Activated naive CD8-positive, alpha-beta T cell treated with anti-CD3 and anti-CD28 coated beads, Interleukin-2, amount 50 U/mL, for 24 hours (primary cell): ENCODE measurements at places on chromosomes 2 and 18.

GRCh38 chr2:71474116-71474743 is 20.9 kb downstream of the DYSF start:
- H3K4me1 ChIP-seq, result no peaks in the 10 kb centered on the region
- H3K36me3 ChIP-seq, result no peaks in the 10 kb centered on the region
- no peak overlapping the region for H3K4me3 ChIP-seq
- H3K27ac ChIP-seq, result no peak overlapping the region

- H3K27me3 ChIP-seq, result peaks cover 7% of the 10 kb centered on the region
- H3K4me3 ChIP-seq, result no peak overlapping the region
- DNase-seq, result no peak
- no peak overlapping the region for H3K27ac ChIP-seq
- H3K4me1 ChIP-seq, result peaks cover 12% of the 10 kb centered on the region
- no peaks in the 10 kb centered on the region for H3K36me3 ChIP-seq
These were observed 30.1 kb downstream of the HRH4 start for GRCh38 chr18:24490539-24490938.

DNA sequence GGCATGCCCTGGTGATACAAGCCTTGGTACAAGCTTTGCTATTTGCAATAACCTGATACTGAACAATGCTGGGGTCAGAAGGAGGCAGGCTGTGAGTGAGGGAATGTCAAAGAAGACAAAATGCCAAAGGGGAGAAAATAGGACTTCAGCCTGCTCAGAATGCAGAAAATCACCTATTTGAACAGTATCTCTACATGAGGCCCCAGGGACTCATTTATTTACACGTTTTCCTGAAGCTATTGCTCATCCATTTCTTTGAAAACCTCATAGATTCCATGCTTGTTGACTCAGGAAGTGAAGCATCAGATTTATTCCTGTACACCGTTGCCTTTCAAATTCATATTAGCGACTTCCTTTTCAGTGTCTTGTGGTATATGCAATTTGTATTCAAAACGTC is 69.4 kb upstream of the CBLN2 start:
- H3K27ac ChIP-seq, result no peak overlapping the region
- no peaks in the 10 kb centered on the region for H3K27me3 ChIP-seq
- no peaks in the 10 kb centered on the region for H3K4me1 ChIP-seq
- no peaks in the 10 kb centered on the region for H3K36me3 ChIP-seq

- no peak overlapping the region for H3K27ac ChIP-seq
- no peak overlapping the region for H3K4me3 ChIP-seq
- no peaks in the 10 kb centered on the region for H3K27me3 ChIP-seq
These were observed 25.2 kb upstream of the HNMT start for GRCh38 chr2:137939026-137939425.

DNA sequence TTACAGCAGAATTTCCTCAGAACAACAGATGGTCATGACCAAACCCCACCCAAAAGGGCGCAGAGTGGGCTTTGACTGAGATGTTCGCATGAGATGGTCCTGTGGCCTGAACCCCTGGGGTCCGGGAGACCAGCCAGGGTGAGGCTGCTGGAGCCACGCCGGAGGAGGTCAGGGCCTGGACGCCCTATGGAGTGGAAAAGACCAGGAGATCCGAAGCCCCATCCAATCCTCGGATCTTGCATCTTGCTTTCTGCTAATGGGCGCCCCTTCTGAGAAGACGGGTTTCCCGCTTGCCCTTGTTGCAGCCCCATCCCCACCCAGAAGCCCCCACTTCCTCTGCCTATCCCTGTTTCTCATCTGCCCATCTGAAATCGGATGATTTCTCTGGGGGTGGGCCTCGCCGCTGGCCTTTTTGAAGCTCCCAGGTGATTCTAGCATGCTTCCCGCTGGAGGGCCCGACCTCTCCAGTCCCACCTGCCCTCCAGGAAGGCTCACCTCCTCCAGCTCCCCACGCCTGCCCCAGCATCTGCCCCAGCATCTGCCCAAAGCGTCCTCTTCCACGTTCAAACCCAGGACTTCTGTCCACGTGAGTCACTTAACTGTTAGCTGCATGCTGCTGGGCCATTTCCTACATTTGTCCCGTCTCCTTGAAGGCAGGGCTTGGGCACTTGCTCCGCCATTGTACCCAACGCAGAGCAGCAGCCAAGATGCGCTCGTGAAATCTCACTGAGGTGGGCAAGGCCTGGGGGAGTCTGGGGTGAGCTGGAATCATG is 4.3 kb upstream of the CNDP1 start:
- H3K27me3 ChIP-seq, result peaks cover 3% of the 10 kb centered on the region
- no peaks in the 10 kb centered on the region for H3K4me1 ChIP-seq
- H3K27ac ChIP-seq, result no peak overlapping the region
- H3K4me3 ChIP-seq, result no peak overlapping the region
- DNase-seq, result no peak

- H3K36me3 ChIP-seq, result no peaks in the 10 kb centered on the region
- H3K4me1 ChIP-seq, result peaks cover 2% of the 10 kb centered on the region
- peaks cover 15% of the 10 kb centered on the region for H3K27me3 ChIP-seq
- H3K27ac ChIP-seq, result no peak overlapping the region
- no peak for DNase-seq
These were observed 94.6 kb upstream of the SMAD2 start for GRCh38 chr18:48024881-48025660.

DNA sequence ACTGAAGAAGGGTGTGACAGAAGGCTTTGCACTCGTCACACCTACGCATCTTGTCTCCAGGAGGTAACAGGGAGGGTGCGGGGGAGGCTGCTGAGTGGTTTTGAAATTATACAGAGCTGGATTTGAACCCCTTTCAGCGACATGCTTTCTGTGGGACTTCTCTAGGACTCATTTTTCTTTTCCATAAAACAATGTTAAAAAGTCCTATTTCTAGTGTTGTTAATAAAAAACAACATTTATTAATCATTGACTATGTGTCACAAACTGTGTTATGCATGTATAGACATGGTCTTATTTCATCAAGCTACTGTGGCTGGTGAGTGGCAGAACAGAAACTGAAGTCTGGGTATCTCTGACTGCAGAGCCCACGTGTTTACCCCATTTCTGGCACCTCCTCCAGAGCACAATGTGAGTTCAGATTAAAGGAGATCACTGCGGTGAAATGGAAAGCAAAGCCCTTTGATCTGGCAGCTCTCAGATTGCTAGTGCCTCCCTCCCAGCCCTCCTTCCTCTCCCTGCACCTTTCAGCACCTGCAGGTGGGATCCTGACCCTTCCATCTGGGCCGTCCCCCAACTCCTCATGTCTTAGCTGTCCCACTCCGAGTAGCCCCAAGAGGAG is 315.5 kb upstream of the MYT1L start:
- H3K27me3 ChIP-seq, result no peaks in the 10 kb centered on the region
- DNase-seq, result peak; percentile 39
- peak overlapping the region; percentile 26 for H3K4me3 ChIP-seq
- peaks cover 30% of the 10 kb centered on the region for H3K4me1 ChIP-seq

GRCh38 chr18:59837586-59837985 is 62.2 kb upstream of the PMAIP1 start:
- no peaks in the 10 kb centered on the region for H3K36me3 ChIP-seq
- peaks cover 8% of the 10 kb centered on the region for H3K27me3 ChIP-seq
- peak; percentile 36 for DNase-seq
- H3K4me1 ChIP-seq, result peaks cover 12% of the 10 kb centered on the region
- no peak overlapping the region for H3K27ac ChIP-seq

DNA sequence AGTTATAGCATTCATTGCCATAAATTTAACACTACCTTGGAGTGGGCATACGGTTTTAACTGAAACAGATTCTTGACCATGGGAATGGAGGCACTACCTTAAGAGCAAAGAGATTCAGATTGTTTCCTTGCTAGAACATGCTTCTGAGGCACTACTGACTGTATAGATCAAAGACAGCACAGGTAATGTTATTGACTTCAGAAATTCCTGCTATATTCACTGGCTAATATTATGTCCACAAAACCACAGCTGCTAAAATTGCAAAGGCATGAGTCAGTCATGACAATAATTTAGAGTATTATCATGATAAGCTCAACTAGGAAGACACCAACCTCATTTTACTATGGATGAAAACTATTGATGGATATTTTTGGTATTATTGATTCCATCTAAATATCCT is 39.4 kb downstream of the SLC8A1 start:
- no peak overlapping the region for H3K4me3 ChIP-seq
- DNase-seq, result no peak
- no peaks in the 10 kb centered on the region for H3K4me1 ChIP-seq
- no peaks in the 10 kb centered on the region for H3K36me3 ChIP-seq

DNA sequence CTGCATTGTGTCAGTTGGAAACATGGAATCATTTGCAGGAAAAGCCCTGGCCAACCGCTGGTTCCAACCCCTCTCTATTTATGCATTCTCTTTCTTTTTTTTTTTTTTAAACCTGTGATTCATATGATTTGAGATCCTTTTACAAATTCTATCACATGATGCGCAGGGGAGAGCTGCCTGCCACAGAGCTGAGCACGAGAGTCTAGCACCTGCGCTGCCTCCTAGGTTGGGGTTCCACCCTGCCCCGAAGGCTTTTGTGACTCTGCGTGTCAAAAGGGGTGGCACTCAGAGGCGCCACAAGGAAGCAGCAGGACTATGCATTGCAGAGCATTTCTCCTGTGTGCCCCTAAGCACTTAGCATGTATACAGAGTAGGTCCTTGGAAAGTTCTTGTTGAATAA is 17.3 kb upstream of the ESPNL start:
- peaks cover 83% of the 10 kb centered on the region for H3K36me3 ChIP-seq
- no peak for DNase-seq
- no peak overlapping the region for H3K4me3 ChIP-seq

DNA sequence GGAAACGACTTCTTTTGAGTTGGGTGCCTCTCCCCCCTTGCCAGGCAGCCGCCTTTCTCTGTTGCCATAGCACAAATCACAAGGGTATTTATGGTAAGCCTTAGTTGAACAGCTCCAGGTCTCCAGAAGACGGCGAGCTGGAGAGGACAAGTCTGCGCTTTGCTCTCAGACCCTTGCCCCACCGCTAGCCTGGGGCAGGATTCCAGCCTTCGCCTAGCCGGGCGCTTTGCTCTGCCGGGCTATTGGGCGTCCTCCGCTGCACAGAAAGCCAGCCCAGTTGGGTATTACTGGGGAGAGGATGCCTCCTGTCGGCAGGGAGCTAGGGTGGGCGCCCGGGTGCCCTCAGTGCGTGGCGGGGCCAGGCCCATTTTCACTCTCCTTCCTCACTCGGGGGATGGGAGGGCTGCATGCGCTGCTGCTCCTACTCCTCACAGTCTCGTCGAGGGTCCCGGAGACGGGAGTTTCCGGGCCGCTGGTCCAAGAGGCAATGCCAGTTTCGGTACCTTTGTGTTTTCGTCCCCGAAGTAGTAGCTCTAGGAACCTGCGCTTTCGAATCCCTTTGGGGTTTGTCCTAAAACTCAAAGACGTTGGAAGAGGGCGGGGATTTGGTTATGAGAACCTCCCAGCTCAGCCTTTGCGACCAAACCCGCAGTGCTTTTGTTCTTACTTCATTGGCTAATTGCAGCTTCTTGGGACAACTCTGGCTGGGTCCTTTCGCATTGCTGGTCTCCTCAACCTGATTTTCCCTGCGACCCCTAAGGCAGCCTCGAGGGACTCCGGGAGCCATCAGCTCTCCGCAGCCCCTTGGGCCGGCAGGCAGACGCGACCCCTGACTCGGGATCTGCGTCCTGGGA is 3.6 kb upstream of the DLX2 start:
- peaks cover 79% of the 10 kb centered on the region for H3K27me3 ChIP-seq
- peak; percentile 53 for DNase-seq
- H3K4me1 ChIP-seq, result peaks cover 52% of the 10 kb centered on the region
- peak overlapping the region; percentile 53 for H3K4me3 ChIP-seq

DNA sequence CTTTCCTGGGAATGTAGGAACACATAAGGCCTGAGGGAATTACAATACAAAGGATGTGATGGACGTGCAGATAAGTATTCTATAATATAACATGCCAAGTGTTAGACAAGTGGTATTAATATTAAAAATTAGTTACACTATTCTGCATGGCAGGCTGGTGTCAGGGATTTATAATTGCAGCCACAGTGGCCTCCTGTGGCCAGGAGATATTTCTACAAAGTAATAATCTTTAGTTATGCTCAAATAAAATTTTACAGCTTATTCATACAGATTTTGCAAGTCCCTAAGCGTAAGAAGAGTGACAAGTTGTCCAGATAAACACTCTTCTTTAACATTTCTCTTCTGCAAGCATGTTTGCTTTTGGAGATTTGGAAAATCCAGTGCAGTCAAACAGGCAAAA is 90.4 kb upstream of the CBLN2 start:
- no peaks in the 10 kb centered on the region for H3K4me1 ChIP-seq
- no peaks in the 10 kb centered on the region for H3K27me3 ChIP-seq
- no peak overlapping the region for H3K27ac ChIP-seq
- H3K4me3 ChIP-seq, result no peak overlapping the region

GRCh38 chr2:101521487-101521886 is 46.6 kb upstream of the RFX8 start:
- no peak overlapping the region for H3K27ac ChIP-seq
- no peaks in the 10 kb centered on the region for H3K27me3 ChIP-seq
- no peak overlapping the region for H3K4me3 ChIP-seq
- H3K4me1 ChIP-seq, result peaks cover 27% of the 10 kb centered on the region

GRCh38 chr2:122681626-122682025 is 926.2 kb downstream of the TSN start:
- no peak for DNase-seq
- no peaks in the 10 kb centered on the region for H3K27me3 ChIP-seq
- H3K4me1 ChIP-seq, result no peaks in the 10 kb centered on the region
- H3K4me3 ChIP-seq, result no peak overlapping the region
- no peaks in the 10 kb centered on the region for H3K36me3 ChIP-seq

DNA sequence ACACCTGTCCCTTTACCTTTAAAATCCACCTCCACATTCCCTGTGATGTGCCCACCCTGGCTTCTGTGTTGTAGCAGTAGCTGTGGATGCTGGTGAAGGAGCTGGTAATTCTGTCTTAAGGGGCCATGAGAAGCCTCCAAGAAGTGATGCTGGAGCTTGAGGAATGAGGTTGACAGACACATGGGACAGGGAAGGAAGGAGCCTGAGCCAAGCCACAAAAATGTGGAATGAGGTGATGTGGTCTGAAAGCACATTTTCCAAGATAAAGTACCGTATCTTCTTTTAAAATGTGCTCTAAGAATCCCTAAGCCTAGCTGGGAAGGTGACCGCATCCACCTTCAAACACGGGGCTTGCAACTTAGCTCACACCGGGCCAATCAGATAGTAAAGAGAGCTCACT is 31.2 kb downstream of the VWA3B start:
- H3K4me3 ChIP-seq, result no peak overlapping the region
- peaks cover 29% of the 10 kb centered on the region for H3K27me3 ChIP-seq
- DNase-seq, result no peak
- H3K36me3 ChIP-seq, result no peaks in the 10 kb centered on the region

DNA sequence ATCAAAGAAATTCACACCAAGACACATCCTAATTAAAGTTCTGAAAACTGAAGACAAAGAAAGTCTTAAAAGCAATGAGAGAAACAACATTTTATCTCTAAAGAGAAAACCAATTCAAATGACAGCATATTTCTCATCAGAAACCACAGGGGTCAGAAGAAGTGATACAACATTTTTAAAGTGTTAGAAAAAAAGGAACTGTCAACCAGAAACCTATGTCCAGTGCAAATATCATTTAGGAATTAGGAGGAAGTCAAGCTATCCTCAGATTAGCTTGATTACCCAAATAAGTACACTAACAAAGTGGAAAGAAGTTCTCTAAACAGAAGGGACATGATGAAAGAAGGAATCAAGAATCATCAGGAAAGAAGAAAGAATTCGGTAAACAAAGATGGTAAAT is 59.5 kb upstream of the BCL2L11 start:
- peaks cover 3% of the 10 kb centered on the region for H3K36me3 ChIP-seq
- no peak overlapping the region for H3K27ac ChIP-seq
- H3K4me1 ChIP-seq, result peaks cover 23% of the 10 kb centered on the region
- H3K4me3 ChIP-seq, result no peak overlapping the region
- DNase-seq, result no peak

- H3K4me3 ChIP-seq, result no peak overlapping the region
- no peaks in the 10 kb centered on the region for H3K4me1 ChIP-seq
- H3K36me3 ChIP-seq, result no peaks in the 10 kb centered on the region
These were observed 939.5 kb downstream of the ERBB4 start for GRCh38 chr2:211599146-211599545.
